ENCODE measurements at places on chromosomes 1 and 21.

DNA sequence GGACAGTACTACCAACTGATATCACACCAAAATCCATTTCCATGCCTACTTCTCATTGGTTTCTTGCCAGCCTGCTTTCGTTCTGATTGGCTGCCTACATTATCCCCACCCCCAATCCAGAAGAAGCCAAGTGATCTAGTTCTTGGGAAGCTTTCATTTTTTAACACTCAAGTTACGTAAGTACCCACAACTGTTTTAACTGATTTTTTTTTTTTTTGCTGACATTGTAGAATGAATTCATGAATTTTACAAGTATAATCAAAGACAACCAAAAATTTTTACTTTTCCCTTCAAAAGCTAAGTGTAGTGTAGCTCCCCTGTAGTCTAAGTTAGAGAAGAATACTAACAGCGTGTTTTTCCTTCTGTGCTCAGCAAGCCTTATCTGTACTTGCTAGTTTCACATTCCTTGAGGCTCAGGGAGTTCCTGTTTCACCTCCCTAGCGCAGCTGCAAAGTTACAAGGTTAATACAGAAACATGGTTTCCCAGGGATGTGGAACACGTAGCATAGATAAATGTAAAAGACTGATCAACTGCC is at the start of gene SLC9C2:
Gene SLC9C2 (minus strand): TSS at position 17 of the 536 bp plus-strand sequence. CDS start 1,296 bp downstream, outside the sequence.
- DNase-seq = no peak

GRCh38 chr1:187383366-187383765 is 554.6 kb downstream of the PLA2G4A start:
- DNase-seq = no peak

- no peak for DNase-seq
Observed at GRCh38 chr1:219460896-219461815, 151.7 kb downstream of the ZC3H11B start.

GRCh38 chr1:147676311-147677085 is 6.2 kb upstream of the ACP6 start:
- DNase-seq = no peak

DNA sequence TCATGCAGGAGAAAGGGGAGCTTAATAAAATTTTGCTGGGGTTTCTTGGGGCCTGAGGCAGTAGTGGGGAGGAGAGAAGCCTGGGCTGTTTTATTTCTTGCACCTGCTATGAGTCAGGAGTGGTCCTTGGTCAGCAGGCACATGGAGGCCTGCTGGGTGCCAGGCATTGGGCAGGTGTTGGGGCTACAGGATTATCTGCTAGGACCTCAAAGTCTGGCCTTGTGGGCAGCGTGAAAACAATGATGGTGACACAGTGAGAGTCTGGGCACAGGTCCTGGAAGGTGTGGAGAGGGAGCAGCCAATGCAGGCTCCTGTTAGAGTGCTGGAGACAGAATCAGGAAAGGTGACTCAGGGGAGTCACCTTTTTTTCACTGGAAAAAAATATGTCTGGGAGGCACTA is 17.2 kb downstream of the ROR1 start:
- DNase-seq = no peak

DNA sequence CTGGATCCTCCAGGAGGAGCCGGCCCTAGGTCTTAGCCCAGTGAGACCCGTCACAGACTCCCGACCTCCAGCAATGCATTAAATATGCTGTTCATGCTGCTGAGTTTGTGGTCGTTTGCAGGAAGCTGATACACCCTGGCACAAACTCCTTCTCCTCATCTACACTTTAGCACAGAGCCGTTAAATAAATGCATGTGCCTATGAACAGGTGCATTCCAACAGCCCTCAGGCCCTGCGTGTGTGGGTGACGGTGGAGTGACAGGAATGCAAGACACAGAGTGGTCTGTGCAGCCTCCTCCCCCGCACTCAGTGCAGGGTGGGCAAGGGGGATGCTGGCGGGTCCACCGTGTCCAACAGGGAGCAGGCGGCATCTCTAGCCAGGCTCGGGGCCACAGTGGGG is 106.6 kb upstream of the TMPRSS2 start:
- no peak for DNase-seq

GRCh38 chr1:227941509-227942020 is 6.2 kb downstream of the WNT9A start:
- DNase-seq = no peak

GRCh38 chr1:59138402-59138801 is 158.5 kb upstream of the FGGY start:
- no peak for DNase-seq

GRCh38 chr1:145858238-145858900 is 512 bp downstream of the PIAS3 start:
- DNase-seq = peak; percentile 54

DNA sequence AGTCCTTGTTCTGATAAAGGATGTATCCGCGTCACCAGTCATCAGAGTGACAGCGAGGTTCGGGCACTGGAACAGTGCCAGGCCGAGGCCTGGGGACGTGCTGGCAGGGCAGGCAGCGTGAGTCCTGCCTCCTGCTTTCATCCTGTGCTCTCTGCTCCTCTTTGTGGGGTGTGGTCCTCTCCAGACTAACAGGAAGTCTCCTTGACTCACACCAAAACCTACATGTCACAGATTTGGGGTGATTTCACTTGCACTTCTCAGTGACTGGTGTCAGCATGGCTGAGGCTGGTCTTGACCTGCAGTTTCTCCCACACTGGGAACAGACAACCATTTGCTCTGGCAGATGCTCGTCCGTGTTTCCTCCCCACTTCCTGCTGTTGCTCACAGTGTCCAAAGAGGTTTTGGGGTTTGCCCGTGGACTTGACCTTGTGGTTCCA is 8.8 kb upstream of the NLRP3 start:
- DNase-seq = no peak

DNA sequence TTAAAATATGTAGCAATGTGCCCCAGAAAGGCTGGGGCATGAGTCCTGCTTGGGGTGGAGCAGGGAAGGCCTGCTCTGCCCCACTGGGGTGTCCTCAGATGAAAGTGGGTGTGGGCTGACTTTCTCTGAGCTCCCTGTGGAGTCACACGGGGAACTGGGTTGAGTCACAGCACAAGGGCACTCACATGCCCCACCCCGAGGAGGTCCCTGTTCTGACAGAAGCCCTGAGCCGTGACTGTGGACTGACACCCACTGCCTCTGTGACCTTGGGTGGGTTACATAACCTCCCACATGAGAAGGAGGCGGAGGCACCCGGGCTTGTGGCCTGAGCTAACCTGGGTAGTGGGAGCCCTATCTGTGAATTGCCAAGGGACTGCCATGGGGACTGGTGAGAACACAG is 52.5 kb upstream of the TINAGL1 start:
- no peak for DNase-seq

DNA sequence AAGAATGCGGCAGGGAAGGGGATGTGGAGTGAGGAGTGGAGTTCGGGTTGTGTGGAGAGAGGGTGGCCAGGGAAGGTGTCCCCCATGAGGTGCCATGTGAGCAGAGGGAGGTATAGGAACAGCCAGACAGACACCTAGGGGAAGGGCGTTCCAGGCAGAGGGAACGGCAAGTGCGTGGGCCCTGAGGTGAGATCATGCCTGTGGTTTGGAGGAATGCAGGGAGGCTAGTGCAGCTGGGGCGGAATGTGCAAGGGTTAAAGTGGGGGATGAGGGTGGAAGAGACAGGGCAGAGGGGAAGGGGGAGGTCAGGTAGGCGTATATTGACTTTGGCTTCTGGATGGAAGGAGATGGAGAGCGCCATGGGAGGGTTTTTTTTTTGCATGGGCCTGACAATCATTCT is 31.6 kb upstream of the PADI6 start:
- DNase-seq = no peak

- DNase-seq = no peak
Observed at GRCh38 chr1:203612932-203613682, 13.5 kb upstream of the ATP2B4 start.

GRCh38 chr1:41537788-41538351 is 53.4 kb upstream of the EDN2 start:
- no peak for DNase-seq

DNA sequence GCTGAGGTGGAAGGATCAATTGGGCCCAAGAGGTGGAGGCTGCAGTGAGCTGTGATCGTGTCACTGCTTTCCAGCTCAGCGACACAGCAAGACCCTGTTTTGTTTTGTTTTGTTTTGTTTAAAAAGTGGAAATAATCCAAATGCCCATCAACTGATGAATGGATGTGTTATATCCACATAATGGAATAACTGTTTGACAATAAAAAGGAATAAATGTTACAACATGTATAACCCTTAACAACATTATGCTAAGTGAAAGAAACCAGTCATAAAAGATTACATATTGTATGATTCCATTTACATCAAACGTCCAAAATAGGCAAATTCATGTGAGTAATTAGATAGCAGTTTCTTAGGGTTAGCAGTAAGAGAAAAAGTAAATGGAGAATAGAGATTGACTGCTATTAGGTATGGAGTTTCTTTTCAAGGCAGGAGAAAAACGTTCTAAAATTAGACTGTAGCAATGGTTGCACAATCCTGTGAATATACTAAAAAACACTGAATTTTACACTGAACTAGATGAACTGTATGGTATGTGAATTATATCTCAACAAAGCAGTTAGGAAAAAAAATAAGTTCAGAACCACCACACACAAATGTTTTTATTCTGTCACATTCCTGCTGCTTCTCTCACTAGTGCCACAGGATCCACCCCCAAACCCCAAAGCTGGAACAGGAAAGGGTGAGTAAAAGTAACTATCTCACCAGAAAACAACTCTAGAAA is 15.7 kb downstream of the FOXJ3 start:
- no peak for DNase-seq

GRCh38 chr1:242847390-242847993 is 323.0 kb upstream of the PLD5 start:
- no peak for DNase-seq

GRCh38 chr1:226782845-226783601 is 43.9 kb upstream of the ITPKB start:
- DNase-seq = no peak

DNA sequence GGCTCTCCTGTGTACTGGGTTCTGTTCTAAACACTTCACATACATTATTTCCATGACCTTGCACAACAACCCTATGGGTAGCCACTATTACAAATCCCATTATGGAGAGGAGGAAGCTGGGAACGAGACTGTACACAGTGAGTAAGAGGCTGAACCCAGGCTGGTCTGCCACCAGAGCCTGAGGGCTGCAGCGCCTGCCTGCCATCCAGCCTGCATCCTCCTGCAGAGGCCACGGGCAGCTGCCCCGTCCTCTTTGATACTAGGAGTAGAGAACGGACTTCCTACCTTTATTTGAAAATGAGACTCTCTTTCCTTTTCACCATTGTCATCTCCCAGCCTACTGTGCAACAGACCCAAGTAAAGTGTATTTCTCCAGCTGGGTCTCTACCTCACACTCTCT is 370.0 kb downstream of the HHAT start:
- DNase-seq = no peak

DNA sequence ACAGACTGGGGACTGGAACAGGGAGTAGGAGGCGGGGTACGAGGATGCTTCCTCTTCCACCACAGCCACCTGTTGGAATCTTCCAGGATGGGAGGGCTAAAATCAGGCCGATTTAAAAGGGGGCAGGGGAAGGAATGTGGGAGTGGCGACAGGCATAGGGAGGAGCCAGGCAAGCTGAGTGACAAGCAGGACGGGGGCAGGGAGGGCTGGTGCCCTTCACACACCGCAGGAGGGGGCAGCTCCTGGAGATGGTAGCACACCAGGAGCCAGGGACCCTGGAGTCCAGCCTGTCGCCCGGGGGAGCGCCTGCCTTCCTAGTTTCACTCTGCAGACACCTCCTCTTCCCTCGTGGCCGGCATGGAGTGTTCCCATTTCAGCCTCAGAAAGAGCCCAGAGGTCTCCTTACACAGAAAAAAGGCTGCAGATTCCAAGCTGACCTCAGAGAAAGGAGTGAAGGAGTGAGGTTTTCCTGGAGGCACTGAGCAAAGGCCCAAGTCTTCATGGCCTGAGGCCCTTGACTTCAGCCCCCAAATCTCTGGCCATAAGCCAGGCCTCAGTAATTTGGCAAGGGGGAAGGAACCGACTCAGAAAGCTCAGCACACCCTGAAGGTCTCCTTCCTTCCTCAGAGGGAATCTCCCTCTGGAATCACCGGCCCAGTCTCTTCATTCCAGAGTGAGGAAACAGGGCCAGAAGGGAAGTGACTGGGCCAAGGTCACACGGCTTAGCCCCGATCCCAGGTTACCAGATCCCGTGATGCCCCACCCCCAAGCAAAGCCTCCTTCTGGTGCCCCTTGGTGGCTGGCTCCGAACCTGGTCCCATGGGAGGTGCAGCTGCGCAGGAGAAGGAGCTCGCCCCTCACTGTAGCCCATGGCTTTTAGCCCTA is 8.1 kb downstream of the BLACAT1 start:
- peak; percentile 2 for DNase-seq

GRCh38 chr1:65045022-65045817 is 78.9 kb upstream of the JAK1 start:
- no peak for DNase-seq

- no peak for DNase-seq
Observed at GRCh38 chr1:167052389-167052788, 37.8 kb downstream of the GPA33 start.

DNA sequence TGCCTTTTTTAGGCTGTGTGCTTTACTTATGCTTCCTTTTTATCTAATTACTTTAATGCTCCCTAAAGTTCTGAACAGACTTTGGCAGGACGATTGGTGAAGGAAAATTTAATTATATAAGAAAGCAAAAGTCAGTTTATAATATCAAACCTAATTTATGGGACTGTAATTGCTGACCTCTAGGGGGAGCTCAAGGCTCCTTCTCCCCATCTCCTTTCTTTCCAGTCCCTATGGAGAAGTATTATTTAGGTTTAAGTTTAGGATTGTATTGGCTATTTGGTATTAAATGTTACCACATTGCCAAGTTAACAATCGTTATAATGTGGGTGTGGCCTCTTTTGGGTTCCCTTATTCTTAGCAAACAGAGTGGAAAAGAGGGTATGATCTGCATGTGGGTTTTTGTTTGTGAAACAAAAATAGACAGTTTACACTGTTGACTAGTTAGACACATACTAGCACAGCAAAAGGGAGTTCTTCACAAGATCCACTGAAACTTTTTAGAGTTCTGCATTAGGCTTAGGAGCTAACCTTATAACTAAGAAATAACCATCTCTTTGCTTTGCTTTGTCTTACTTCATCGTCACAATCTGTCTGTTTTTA is 48.2 kb upstream of the TNFSF4 start:
- DNase-seq = no peak

DNA sequence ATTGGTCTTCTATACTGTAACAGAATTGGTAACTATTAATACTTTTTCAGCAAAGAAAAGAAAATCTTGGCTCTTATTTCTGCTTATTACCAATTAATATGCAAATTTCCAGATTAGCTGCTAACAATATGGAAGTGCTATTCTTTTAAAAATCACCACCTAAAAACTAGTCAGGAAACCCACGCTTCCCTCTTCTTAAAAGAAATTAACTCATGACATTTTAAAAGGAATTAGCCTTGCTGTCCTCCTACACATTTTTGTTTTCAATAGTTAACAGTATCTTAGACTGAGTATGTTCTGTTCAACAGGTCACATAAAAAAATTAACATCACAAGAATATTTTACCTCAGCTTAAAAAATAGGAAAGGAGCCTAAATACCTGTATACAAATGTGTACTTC is 27.3 kb downstream of the ABL2 start:
- DNase-seq = no peak

GRCh38 chr1:167171286-167171929 is 49.3 kb upstream of the POU2F1 start:
- no peak for DNase-seq

- no peak for DNase-seq
Observed at GRCh38 chr1:219340796-219341195, 167.1 kb downstream of the LYPLAL1 start.

GRCh38 chr21:17428484-17428869 is 84.4 kb upstream of the CXADR start:
- no peak for DNase-seq
